ENCODE measurements at places on chromosomes 4 and X. TPM values are rescaled to one million over a fixed set of nuclear protein-coding genes. Genes with fewer than 3 reads are reported as not detected.

- H3K36me3 ChIP-seq: no peaks in the 10 kb centered on the region
- H3K27me3 ChIP-seq: no peaks in the 10 kb centered on the region
- DNase-seq: no peak
- no peak overlapping the region for H3K4me3 ChIP-seq
- H3K27ac ChIP-seq: no peak overlapping the region
- H3K4me1 ChIP-seq: no peaks in the 10 kb centered on the region
Measured at GRCh38 chr4:45693746-45694145, 430.1 kb downstream of the GABRG1 start.

- no peaks in the 10 kb centered on the region for H3K4me1 ChIP-seq
- no peak overlapping the region for H3K27ac ChIP-seq
- no peaks in the 10 kb centered on the region for H3K27me3 ChIP-seq
- no peak overlapping the region for H3K4me3 ChIP-seq
- H3K36me3 ChIP-seq: no peaks in the 10 kb centered on the region
- DNase-seq: no peak
Measured at GRCh38 chr4:36041340-36041739, 203.0 kb downstream of the ARAP2 start.

DNA sequence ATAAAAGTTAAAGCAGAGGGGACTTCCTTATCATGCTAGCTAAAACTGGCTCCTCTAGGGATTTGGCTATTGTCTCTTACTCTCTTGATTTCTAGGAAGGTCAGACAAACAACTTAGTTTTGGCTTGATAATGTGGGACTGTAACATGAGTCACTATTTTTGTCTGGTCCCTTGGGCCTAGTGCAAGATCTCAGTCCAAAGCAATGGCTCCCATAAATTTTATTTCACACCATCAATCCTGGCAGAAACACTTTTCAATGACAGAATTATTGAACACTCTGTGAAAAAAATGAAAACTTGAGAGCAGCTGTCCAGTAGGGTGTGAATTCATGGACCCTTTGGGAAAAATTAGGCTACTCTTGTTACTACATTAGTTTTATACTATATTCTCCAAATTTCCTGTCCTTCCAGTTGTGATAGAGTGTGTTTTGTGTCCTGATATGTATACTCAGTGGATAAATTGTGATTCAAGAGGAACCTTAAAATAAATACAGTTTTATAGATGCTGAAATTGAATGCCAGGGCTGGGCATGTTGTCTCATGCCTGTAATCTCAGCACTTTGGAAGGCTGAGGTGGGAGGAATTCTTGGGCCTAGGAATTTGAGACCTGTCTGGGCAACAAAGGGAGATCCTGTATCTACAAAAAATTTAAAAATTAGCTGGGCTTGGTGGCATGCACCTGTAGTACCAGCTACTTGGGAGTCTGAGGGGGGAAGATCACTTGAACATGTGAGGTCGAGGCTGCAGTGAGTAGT, 10.8 kb upstream of the SNCA start:
- no peaks in the 10 kb centered on the region for H3K27me3 ChIP-seq
- H3K4me3 ChIP-seq: no peak overlapping the region
- no peak for DNase-seq
- H3K4me1 ChIP-seq: no peaks in the 10 kb centered on the region

GRCh38 chrX:79065696-79066095, 78.8 kb upstream of the GPR174 start:
- H3K4me3 ChIP-seq: no peak overlapping the region
- H3K4me1 ChIP-seq: no peaks in the 10 kb centered on the region
- H3K27me3 ChIP-seq: no peaks in the 10 kb centered on the region
- H3K36me3 ChIP-seq: no peaks in the 10 kb centered on the region
- no peak overlapping the region for H3K27ac ChIP-seq
- DNase-seq: no peak

Gene ATP2B3
- total RNA-seq: not detected

DNA sequence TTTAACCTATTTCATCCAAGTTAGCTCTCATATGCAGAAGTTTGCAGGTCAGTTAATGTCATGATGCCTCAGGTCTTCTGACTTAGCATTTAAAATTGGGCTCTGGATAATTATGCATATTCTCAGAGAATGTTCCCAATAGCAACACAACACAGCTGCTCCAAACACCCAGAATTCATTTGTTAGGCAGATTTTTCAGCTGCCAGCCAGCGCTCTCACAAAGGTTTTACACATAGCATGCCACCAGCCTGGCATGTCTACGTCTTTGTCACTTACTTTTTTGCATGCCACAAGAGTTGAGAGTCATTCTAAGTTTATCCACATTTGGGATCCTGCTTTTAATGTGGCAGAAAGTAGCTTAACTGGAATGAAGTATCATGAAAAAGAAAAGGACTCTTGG, 84.8 kb downstream of the LIMCH1 start:
- no peaks in the 10 kb centered on the region for H3K27me3 ChIP-seq
- no peaks in the 10 kb centered on the region for H3K4me1 ChIP-seq
- DNase-seq: no peak

DNA sequence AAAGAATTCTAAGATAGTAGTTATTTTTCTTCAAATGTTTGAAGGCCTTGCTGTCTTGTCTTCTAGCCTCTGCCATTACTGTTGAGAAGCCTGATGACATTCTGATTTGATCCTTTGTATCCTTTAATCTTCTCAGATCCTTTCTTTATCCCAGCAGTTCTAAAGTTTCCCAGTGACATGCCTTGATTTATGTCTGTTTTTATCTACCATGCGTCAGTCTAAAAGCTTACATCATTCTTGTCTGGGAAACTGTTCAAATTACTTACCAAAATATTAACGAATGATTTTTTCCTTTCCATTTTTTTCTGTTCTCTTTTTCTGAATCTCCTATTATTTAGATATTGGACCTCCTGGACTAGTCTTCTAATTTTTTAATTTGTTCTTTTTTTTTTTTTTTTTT, 78.3 kb upstream of the HELT start:
- DNase-seq: no peak
- H3K36me3 ChIP-seq: no peaks in the 10 kb centered on the region
- no peak overlapping the region for H3K27ac ChIP-seq
- H3K4me1 ChIP-seq: peaks cover 3% of the 10 kb centered on the region
- H3K4me3 ChIP-seq: no peak overlapping the region

Gene DIPK2B
- total RNA-seq: 0.61 TPM
